LoVo (cell line): ENCODE measurements at places on chromosomes 6 and 20.

DNA sequence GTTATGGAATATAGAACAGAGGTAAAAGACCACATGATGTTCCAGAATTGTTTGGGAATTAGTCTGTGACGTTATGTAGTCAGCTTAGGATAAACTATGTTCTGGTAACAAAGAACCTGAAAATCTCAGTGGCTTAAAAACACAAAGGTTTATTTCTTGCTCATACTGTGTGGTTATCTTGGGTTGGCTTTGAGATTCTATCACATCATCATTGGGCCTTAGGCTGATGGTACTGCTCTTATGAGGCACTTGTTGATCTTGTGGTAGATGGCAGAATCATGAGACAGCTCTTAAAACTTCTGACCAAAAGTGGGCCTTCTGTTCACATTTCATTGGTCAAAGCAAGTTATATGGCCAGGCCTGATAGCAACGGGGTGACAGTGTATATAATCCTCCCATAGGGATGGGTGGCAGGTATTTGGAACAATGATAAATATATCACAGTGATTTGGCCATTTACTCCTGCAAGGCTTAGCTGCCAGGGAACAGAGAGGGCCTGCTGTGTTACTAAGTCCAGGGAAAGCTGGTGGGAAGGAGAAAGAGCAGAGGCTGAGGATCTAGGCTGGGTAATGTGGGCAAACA lies 13.5 kb downstream of the DHX35 start:
- no peak for DNase-seq

DNA sequence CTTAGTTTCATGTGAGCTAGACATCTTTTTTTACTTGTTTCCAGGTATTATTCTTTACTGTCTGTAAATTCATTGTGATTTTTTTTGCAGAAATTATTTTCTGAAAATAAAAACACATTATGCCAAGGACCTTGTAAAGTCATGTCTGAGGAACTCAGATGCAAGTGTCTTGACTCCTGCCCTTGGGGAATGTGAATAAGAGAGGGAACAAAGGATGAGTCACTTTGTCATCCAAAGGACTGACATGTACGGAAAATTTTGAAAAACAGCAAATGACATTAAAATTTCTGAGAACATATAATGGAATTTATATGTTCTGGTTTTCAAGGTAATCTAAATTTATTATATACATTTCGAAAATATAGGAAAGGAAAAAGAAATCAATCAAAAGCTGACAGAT lies 660.4 kb downstream of the CD109 start:
- no peak for DNase-seq

DNA sequence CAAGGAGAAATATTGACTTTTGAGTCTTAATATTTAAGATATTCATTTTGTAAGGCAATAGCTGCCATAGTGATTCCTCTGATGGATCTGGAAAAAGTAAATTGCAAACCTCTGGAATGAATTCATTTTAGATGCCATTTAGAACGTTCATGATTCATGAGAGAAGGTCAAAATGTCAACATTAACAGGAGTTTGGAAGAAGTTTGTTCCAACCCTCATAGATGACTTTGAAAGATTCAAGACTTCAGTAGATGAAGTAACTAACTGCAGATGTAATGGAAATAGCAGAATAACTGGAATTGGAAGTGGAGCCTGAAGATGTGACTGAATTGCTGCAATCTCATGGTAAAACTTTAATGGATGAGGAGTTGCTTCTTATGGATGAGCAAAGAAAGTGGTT lies 100.9 kb upstream of the CCN2 start:
- no peak for DNase-seq

GRCh38 chr6:119463081-119463626 lies 113.6 kb upstream of the MAN1A1 start:
- no peak for DNase-seq

GRCh38 chr6:104332364-104332763 lies 527.4 kb downstream of the HACE1 start:
- DNase-seq: no peak

- no peak for DNase-seq
Measured at GRCh38 chr6:144824018-144824417, 538.9 kb downstream of the UTRN start.

DNA sequence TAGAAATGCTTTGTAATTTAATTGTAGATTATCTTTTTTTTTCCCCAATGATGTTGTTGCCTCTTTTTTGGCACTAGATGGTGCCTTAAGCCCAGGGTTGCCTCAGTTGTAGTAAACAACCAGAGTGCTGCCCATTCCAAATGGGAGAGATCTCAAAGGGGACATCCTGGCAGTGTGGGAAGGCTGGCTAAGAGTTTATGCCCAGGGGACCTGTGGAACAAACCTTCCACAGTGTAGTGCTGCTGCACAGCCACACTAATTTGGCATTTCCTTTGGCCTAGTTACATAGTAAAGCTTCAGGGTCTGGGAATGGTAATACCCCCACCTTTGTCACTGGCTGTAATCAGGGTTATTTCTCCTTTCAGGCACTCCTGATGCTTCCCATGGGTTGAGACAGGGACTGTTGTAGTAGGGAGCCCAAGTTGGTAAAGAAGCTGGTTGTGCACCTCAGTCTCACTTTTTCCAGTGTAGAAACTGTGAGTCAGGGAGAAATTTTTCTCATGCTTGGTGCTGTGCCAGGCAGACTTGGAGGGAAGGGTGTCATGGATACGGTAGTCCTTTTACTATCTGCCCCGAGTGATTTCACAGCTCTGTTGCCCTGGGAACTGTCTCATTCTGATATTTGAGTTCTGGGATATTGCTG lies 177.8 kb upstream of the ECI2 start:
- peak; percentile 71 for DNase-seq

DNA sequence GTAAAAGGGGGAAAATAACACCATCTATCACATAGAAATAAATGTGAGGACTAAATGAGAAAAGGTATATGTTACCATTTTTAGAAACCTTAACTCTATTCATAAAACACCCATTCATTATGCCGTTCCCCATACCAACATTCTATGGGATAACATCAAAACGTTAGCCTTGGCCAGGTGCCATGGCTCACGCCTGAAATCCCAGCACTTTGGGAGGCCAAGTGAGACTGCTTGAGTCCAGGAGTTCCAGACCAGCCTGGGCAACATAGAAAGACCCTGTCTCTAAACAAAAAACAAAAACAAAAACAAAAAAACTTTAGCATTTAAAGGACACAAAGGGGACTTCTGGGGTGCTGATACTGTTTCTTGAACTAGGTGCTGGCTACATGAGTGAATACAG lies 1.3 kb downstream of the PIGU start:
- DNase-seq: no peak

GRCh38 chr6:55819811-55820210 lies 55.6 kb downstream of the BMP5 start:
- DNase-seq: no peak

DNA sequence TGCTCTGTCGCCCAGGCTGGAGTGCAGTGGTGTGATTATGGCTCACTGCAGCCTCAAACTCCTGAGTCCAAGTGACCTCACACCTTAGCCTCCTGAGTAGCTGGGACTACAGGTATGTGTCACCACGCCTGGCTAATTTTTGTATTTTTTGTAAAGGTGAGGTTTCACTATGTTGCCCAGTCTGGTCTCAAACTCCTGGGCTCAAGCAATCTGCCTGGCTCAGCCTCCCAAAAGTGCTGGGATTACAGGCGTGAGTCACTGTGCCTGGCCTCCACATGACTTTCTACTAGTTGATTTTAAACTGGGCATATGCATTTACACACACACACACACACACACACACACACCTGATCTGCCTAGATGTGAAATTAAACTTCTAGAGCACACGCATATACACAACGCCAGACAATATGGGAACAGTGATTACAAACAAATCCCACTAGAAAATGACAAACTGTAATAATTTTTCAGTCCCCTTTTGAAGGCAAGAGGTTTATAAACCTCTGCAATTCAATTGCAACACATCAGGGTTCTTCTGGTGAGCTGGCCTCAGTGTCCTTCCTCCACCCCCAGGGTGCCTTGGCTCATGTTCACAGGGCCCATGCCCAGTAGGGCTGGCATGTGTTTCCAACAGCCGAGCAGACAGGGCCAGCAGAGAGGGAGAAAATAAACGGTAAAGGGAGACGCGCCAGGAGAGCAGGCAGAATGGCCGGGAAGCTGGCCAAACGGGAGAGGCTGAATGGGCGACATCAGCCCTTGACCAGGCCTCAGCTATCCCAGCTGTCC lies 31.2 kb downstream of the PARD6B start:
- DNase-seq: no peak

GRCh38 chr20:36200451-36200850 lies 35.8 kb upstream of the AAR2 start:
- DNase-seq: no peak

- DNase-seq: no peak
Measured at GRCh38 chr20:48155268-48155667, 370.0 kb upstream of the SULF2 start.

DNA sequence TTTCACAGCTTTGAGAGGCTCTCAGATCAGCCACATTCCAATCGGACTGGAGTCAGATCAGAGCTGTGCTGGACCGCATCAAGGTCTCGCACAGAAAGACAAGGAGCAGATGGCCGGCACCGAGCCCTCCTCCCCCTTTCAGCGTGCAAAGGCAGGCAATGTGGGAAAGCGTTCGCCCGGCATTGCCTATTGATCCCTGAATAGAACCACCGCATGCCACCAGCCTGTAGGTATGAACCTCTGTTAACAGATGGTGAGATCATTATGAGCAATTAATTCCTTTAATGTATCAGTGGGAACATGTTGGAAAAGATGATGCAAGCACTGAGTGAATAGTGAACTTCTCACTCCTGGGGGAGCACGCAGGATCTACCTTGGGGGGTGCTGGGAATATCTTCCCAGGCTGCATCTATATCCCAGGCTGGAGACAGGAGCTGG lies 117.5 kb upstream of the ID4 start:
- no peak for DNase-seq

DNA sequence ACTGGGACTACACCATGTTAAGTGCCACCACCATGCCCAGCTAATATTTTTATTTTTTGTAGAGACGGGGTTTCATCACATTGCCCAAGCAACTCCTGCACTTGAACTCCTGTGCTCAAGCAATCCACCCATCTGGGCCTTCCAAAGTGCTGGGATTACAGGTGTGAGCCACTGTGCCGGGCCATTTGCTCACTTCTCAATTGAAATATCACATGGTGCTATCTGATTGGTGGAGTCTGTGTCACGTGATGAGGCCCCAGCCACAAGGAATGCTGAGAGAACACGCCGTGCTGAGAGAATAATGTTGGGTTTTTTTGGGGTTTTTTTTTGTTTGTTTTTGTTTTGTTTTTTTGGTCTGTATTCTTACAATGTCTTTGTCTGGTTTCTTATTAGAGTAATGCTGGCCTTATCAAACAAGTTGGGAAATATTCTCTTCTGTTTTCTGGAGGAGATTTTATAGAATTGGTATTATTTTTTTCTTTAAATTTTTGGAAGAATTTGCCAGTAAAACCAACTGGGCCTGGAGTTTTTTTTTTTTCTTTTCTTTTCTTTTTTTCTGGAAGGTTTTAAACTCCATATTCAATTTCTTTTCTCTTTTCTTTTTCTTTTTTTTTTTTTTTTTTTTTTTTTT lies 183.2 kb upstream of the KCNG1 start:
- DNase-seq: no peak

DNA sequence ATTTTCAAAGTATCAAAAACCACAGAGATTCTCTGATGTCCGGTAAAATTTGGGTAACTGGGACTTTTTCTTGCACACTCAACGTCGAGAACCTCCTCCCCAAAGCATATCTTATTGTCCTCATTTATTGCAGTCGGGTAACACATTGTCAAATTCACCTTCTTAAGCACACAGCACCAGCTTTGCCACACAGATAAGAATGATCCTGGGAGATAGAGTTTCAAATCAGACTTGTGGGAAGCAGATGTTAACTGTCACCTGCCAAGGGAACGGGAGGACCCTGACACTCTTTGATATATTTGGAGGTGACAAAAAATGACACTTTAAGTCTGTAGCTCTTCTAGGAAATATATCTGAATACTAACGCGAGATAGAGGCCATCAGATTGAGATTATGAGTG lies 282.1 kb upstream of the BMP2 start:
- DNase-seq: no peak

DNA sequence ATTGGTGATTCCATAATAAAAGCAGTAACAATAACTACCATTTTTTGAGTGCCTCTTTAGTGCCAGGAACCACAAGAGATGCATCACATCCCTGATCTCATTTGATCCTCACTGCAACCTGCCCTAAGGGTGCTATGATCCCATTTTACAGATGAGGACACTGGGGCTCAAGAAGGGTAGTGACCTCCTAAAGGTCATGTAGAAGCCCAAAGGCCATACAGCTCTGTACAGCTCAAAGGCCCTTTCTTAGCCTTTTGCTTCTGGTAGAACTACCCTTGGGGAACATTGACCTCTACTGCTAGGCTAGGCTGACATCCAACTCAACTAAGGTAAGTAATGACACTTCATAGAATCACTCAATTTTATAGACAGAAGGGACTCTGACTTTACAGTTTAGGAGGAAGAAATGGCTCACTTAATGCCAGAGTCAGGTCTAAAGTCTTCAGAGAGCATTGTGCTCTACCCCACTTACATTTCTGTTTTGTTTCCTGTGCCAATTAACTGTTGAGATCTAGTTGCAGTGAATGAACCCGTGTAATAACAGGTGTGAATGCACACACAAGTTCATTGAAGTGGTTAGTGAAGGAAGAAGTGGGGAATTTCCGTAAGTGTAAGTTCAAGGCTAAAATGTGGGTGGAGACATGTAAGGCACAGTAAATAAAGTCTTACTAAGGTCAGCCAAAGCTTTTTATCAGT lies 10.7 kb downstream of the SLC9A8 start:
- no peak for DNase-seq

- no peak for DNase-seq
Measured at GRCh38 chr6:151589667-151590066, 95.8 kb downstream of the CCDC170 start.

DNA sequence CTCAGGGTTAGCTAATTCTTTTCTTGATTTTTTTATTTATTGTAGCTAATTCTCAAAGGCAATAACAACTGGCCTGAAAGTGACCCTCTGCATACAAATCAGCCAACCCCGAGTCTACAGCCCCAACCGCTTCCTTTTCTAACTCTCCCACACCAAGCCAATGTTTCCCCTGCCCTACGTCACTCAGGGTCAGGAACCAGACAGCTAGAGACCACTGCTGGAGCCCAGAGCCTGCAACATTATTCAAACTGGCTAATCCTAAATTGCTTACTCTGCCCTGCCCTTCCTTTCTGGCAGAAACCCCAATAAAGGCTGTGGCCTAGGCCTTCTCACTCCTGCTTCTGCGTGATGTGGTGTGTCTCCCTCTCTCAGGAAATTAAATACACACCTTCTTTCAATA lies 320.7 kb downstream of the CBLN4 start:
- peak; percentile 16 for DNase-seq

GRCh38 chr6:116648156-116648555 lies 20.4 kb downstream of the ZUP1 start:
- DNase-seq: no peak

DNA sequence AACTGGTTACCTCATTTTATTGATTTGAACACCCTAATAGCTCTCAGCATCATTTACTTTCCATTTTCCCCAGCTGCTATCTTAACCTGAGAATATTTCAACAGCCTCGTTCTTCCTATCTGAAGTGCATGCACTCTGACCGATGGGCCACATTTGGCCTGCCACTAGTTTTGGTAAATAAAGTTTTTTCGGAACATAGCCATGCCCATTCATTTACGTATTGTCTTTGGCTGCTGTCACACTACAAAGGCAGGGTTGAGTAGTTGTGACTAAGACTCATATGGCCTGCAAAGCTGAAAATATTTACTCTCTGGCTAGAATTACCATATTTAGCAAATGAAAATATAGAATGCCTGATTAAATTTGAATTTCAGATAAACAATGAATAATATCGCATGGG lies 10.8 kb downstream of the ADGRF4 start:
- no peak for DNase-seq
